ENCODE measurements at places on chromosomes 3 and 15.

DNA sequence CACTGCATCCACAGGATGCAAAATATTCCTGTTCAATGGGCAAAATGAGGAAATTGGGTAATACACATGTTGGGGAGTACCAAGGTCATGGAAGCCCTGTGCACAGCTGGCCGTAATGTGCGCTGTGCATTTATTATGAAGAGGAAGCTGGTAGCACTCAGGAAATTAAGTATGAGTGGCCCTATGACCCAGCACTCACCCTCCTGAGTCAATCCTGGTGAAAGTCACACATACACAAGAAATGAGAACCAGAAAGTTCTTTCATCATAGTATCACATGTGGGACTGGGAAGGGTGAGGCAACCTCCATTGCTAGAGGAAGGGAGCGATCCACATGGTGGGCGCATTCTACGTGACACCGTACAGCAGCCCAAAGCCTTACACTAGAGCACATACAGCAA, 11.4 kb upstream of the PRR20G start:
- no peak for DNase-seq

GRCh38 chr3:117304681-117305080, 595.1 kb downstream of the TUSC7 start:
- DNase-seq = no peak

GRCh38 chr3:23041918-23042696, 161.0 kb upstream of the UBE2E2 start:
- DNase-seq = no peak

DNA sequence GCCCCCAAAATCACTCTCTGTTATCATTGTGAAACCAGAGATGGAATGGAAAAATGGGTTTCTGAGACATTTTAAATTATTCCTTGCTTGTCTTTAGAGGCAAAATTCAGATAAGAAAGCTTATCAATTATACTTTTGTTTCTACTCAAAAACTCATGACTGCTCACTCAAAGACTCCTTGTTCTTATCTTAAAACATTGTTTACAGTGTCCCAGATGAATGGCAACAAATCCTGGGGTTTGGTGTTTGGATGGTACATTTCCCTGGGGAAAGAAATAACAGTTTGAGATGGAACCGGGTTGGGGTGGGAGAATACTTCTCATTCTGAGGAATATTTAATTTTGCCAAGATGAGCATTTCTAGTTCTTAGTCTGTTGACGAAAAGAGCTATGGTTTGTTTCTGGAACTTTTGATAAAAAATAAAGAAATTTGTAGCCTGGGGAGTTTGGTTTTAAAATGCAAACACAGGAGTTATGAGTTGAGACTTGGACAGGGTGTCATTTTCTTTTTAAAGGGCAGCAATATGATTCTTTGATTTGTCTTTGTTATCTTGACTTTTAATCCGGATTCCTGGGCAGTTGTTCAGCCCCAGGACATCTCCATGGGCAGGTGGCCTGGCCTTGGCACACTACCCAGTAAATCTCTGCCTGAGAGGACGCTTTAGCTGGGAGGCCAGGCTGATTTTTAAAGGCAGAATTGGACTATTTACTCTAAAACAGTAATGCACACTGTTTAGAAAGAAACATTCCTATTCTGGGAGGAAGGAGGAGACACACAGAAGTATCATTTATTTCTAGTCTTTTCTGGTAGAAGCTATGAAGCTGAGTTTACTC, 32.4 kb downstream of the BTD start:
- no peak for DNase-seq

- DNase-seq = peak; percentile 17
Measured at GRCh38 chr3:169658311-169658931, 5.1 kb downstream of the MECOM start.

GRCh38 chr15:25734680-25735355, 128.3 kb downstream of the ATP10A start:
- no peak for DNase-seq

DNA sequence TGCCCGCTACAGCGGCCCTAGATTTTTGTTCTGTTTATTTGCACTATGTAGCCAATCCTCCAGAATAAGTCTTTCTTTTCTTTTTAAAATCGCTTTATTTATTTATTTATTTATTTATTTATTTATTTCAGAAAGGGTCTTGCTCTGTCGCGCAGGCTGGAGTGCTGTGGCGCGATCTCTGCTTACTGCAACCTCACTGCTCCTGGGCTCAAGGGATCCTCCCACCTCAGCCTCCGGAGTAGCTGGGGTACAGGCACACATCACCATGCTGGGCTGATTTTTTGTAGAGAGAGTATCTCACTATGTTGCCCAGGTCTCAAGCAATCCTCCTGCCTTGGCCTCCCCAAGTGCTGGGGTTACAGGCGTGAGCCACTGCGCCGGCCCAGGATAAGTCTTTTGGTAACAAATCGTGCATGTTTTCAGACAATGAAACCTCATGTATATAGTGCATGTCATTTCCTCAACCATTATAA, 333 bp upstream of the MTFMT start:
- DNase-seq = no peak

- DNase-seq = no peak
Measured at GRCh38 chr3:103127098-103127630, 692.3 kb downstream of the ZPLD1 start.

DNA sequence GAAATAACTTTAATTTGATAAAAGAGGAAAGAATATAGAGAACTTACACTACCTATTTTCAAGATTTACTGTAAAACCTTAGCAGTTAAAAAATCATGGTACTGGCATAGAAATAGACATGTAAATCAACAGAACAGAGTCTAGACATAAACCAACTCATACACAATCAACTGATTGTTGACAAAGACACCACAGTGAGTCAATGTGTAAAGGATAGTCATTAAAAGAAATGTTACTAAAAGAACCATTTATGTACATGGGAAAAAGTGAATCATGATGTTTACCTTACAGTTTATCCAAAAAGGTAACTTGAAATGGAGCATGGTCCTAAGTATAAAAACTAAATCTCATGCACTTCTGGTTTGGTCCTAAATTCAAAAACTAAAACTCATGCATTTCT, 847.4 kb downstream of the IGSF11 start:
- DNase-seq = no peak

Measured in activated B cell treated with CpG ODN at 0.5 μM for 24 hours (primary cell).